ENCODE measurements at places on chromosomes 2 and 18. TPM values are rescaled to one million over a fixed set of nuclear protein-coding genes. Genes with fewer than 3 reads are reported as not detected.

DNA sequence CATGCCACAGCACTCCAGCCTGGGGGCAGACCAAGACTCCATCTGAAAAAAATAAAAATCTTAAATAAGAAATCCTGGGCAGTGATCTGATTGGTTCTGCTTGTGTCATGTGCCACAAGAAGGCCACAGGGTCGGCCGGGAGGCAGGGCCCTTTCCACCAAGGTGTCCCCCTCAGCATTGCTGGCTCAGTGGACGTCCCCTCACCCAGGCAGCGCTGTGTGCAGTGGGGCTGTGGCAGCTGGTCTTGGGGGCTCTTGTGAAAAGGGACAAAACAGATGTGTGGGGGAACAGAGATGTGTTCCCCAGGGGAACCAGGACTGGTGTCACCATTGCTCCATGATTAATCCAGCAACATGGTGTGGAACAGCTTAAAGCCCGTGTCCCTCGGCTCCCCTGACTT is 60.5 kb downstream of the HS6ST1 start:
- H3K36me3 ChIP-seq = no peaks in the 10 kb centered on the region
- no peaks in the 10 kb centered on the region for H3K4me1 ChIP-seq
- no peak for DNase-seq
- H3K27ac ChIP-seq = no peak overlapping the region
- no peaks in the 10 kb centered on the region for H3K27me3 ChIP-seq

DNA sequence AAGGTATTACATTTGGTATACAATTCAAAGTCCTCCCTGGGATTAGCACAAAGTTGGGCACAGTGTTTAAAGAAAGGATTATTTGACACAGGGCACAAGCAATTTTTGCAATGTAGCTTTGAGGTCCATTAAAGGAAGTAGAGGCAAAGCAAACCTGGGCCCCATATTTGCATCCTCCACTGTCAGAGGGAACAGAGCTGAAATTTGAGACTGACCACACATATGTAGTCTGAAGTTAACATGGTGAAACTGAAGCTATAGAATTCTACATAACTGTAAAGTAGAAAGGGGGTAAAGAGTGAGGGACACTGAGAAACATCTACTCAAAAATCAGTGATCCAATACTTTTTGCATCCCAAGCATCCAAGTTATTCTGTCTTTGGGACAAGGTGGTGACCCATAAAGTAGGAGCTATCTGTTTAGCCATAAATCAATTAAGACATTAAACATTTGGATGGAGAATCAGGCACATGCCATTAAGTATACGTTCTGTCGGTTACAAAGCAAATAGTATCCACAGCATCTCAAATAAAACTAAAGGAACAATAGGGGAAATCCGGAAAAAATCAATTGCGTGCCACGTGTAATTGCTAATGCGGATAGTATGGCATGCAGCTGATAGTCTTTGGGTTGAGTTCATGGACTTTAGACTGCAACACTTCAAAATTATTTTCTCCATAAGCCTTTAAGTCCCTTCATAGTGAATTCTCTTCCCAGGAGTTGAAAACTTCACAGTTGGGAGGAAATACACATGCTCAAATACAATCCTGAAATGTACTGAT is 72.6 kb downstream of the PLEKHM3 start:
- no peaks in the 10 kb centered on the region for H3K36me3 ChIP-seq
- no peak for DNase-seq
- no peaks in the 10 kb centered on the region for H3K27me3 ChIP-seq
- no peaks in the 10 kb centered on the region for H3K4me1 ChIP-seq
- no peak overlapping the region for H3K4me3 ChIP-seq
- H3K27ac ChIP-seq = no peak overlapping the region

GRCh38 chr2:98472132-98472650 is 27.5 kb downstream of the INPP4A start:
- no peaks in the 10 kb centered on the region for H3K27me3 ChIP-seq
- DNase-seq = no peak
- no peak overlapping the region for H3K27ac ChIP-seq
- no peak overlapping the region for H3K4me3 ChIP-seq
- no peaks in the 10 kb centered on the region for H3K36me3 ChIP-seq
- H3K4me1 ChIP-seq = peaks cover 99% of the 10 kb centered on the region

GRCh38 chr2:108370080-108370479 is 7.7 kb upstream of the SULT1C4 start:
- H3K27ac ChIP-seq = no peak overlapping the region
- no peaks in the 10 kb centered on the region for H3K36me3 ChIP-seq
- DNase-seq = no peak
- no peak overlapping the region for H3K4me3 ChIP-seq
- H3K27me3 ChIP-seq = no peaks in the 10 kb centered on the region

UGT1A4 gene
- not detected for total RNA-seq

CFC1 gene
- not detected for total RNA-seq

STPG4 gene
- total RNA-seq = not detected

TUBA4A gene
- total RNA-seq = 178 TPM

Data from CD8-positive, alpha-beta memory T cell (primary cell).